B cell (primary cell): ENCODE measurements at places on chromosomes 4 and X. TPM values are rescaled to one million over a fixed set of nuclear protein-coding genes. Genes with fewer than 3 reads are reported as not detected.

TACC3 gene
- 47.9 and 54.5 TPM in 2 replicates for total RNA-seq

XG gene
- 0.56 TPM in 1 of 2 replicates, not detected in the other for total RNA-seq

ART3 gene
- total RNA-seq: not detected in 2 replicates

DNA sequence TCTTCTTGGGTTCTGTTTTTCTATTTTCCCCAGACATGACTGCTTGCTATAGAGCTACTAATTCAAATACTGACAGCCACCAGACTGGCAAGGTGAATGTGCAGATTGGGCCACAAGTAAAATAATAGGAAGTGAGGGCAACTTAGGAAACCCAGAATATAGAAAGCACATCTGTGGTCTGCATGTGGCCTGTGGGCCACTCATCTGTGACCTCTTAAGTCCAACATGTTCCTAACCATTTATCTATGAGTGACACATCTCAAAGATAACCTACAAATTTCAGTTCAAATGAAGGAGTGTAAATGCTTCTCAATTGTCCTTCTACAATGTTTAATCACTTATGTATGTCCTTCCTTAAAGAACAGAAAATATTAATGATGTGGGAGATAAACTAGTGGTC is 128.9 kb downstream of the REELD1 start:
- no peak overlapping the region for H3K27ac ChIP-seq
- H3K36me3 ChIP-seq: no peaks in the 10 kb centered on the region
- no peaks in the 10 kb centered on the region for H3K27me3 ChIP-seq
- H3K4me3 ChIP-seq: no peak overlapping the region
- peaks cover 5% of the 10 kb centered on the region for H3K4me1 ChIP-seq

GRCh38 chrX:145677109-145677817 is 140.4 kb upstream of the SLITRK2 start:
- no peaks in the 10 kb centered on the region for H3K36me3 ChIP-seq
- H3K27me3 ChIP-seq: no peaks in the 10 kb centered on the region
- no peak for DNase-seq

DNA sequence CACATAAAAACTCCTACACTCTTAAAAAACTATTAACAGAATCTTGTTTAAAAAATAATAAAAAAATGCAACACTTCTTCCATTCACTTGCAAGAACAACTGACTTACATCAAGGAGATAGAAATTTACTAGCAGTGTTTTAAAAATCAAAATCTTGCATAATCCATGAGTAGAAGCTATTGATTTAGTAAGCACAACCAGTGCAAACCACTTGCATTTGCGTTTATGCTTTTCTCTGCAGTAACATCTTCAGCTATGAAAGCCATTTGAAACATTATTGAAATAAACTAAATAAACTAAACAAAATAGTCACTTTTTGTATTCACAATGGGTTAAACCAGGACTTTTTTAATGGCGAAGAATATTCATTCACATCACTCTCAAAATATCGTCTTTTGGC is 389.2 kb upstream of the EMCN start:
- H3K27me3 ChIP-seq: no peaks in the 10 kb centered on the region
- no peak for DNase-seq
- no peaks in the 10 kb centered on the region for H3K36me3 ChIP-seq
- no peak overlapping the region for H3K4me3 ChIP-seq

DNA sequence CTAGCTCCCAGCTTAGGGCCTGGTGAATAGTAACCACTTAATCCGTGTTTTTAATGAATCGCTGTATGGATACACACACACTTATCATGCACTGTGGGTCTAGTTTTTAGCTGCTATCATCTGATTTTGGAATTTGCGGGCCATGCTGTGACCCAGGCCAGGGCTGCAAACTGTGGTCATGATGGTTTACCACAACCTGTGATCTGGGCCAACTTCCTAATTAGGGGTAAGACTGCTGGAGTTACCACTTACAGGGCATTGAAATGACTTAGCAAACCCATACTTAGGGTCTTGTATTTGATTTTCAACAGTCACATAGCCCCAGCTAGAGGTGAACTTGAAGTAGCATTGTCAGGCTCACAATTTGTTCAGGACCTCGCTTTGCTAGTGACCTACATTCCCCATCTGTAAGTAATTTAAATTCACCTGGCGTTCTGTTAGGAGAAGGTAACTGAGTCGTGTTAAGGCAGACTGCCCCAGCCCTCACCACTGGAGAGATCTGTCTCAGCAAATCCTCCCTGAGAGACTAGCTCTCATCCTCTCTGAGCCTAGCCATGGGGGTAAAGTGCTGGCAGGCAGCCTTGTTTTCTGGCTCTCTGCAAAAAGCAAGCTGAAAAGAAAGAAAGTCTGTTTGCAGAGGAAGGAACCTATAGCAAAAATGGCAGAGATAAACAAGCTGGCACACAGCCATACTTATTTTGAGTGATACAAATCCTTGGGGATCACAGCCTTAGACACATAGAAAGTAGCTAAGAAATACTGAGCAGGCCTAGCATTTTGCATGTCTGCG is 33.8 kb upstream of the EGFL6 start:
- H3K36me3 ChIP-seq: no peaks in the 10 kb centered on the region
- no peaks in the 10 kb centered on the region for H3K27me3 ChIP-seq
- H3K27ac ChIP-seq: no peak overlapping the region
- no peak overlapping the region for H3K4me3 ChIP-seq

GRCh38 chr4:31667686-31668085 is 947.5 kb downstream of the PCDH7 start:
- no peaks in the 10 kb centered on the region for H3K27me3 ChIP-seq
- H3K4me1 ChIP-seq: no peaks in the 10 kb centered on the region
- no peak for DNase-seq
- no peak overlapping the region for H3K4me3 ChIP-seq
- H3K36me3 ChIP-seq: no peaks in the 10 kb centered on the region

DNA sequence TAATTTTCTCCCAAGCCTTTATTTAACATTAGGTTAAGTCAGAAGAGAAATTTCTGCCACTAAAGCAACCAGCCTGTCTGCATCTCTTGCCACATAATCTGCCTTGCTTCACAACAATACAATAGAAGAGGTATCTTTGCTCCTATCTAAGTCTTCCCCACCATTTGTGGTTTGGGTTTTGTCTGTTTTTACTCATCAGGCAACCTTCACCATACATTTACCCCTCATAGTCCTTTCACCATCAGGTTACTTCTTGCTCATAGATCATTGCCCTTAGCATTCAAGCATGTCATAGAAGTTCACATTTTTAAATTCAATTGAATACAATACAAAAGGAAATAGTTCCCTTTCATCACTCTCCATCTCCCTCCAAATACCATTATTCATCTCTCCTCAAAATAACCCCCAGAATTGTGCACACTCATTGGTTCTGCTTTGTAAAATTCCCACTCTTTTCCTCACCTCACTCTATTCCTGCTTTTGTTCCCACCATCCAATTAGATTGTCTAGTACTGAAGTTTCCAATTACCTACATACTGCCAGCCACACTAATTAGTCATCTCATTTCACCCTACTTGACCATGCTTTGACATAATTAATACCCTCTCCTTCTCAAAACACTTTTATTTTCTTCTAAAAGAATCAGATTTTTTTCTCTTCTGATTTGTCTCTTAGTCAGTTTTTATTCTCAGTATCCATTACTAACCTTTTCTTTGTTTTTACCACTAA is 1957.0 kb upstream of the AGA start:
- H3K36me3 ChIP-seq: no peaks in the 10 kb centered on the region
- no peaks in the 10 kb centered on the region for H3K4me1 ChIP-seq
- no peak overlapping the region for H3K27ac ChIP-seq
- DNase-seq: no peak

- H3K36me3 ChIP-seq: no peaks in the 10 kb centered on the region
- no peaks in the 10 kb centered on the region for H3K27me3 ChIP-seq
- no peak overlapping the region for H3K4me3 ChIP-seq
- no peak overlapping the region for H3K27ac ChIP-seq
- H3K4me1 ChIP-seq: no peaks in the 10 kb centered on the region
- DNase-seq: no peak
Observed at GRCh38 chr4:89266128-89266527, 41.5 kb downstream of the GPRIN3 start.

GRCh38 chr4:159137176-159137575 is 34.3 kb downstream of the RAPGEF2 start:
- DNase-seq: no peak
- no peak overlapping the region for H3K27ac ChIP-seq
- H3K36me3 ChIP-seq: no peaks in the 10 kb centered on the region
- H3K4me3 ChIP-seq: no peak overlapping the region
- H3K4me1 ChIP-seq: peaks cover 8% of the 10 kb centered on the region
- no peaks in the 10 kb centered on the region for H3K27me3 ChIP-seq

- no peaks in the 10 kb centered on the region for H3K36me3 ChIP-seq
- no peaks in the 10 kb centered on the region for H3K27me3 ChIP-seq
- no peak overlapping the region for H3K27ac ChIP-seq
- H3K4me3 ChIP-seq: no peak overlapping the region
Observed at GRCh38 chrX:134999469-134999868, 8.7 kb downstream of the SMIM10 start.

GRCh38 chr4:26884486-26884988 is 23.9 kb downstream of the STIM2 start:
- H3K4me3 ChIP-seq: peak overlapping the region; percentile 18
- H3K4me1 ChIP-seq: peaks cover 73% of the 10 kb centered on the region
- H3K27ac ChIP-seq: peak overlapping the region; percentile 95
- no peaks in the 10 kb centered on the region for H3K27me3 ChIP-seq
- DNase-seq: peak; percentile 75
- H3K36me3 ChIP-seq: peaks cover 5% of the 10 kb centered on the region

GRCh38 chr4:140251571-140251970 is 97.6 kb upstream of the MAML3 start:
- H3K36me3 ChIP-seq: no peaks in the 10 kb centered on the region
- no peak overlapping the region for H3K27ac ChIP-seq
- no peak overlapping the region for H3K4me3 ChIP-seq
- H3K4me1 ChIP-seq: peaks cover 15% of the 10 kb centered on the region

DNA sequence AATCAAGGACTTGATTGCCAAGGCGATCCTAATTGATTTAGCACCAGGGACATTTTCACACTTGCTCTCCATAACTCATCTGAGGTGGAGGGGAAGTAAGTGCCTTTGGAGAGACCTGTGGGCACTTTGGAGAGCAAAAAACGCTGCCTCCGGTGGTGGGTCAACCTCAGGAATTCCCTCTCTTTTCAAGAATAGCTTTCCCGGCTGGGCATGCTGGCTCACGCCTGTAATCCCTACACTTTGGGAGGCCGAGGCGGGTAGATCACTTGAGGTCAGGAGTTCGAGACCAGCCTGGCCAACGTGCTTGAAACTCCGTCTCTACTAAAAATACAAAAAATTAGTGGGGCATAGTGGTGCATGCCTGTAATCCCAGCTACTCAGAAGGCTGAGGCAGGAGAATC is 49.2 kb downstream of the PRPS1 start:
- H3K4me1 ChIP-seq: peaks cover 70% of the 10 kb centered on the region
- H3K27ac ChIP-seq: peak overlapping the region; percentile 100
- no peaks in the 10 kb centered on the region for H3K27me3 ChIP-seq
- no peaks in the 10 kb centered on the region for H3K36me3 ChIP-seq
- peak overlapping the region; percentile 47 for H3K4me3 ChIP-seq
- no peak for DNase-seq
